ENCODE measurements at places on chromosomes 1 and 21.
A peak's percentile ranks its signal among the peaks of the same experiment; 100 is the strongest.

GRCh38 chr1:200896531-200897196 lies 2.0 kb downstream of the INAVA start:
- DNase-seq = peak; percentile 60

GRCh38 chr1:27526569-27527222 lies 36.7 kb upstream of the WASF2 start:
- DNase-seq = peak; percentile 83

GRCh38 chr1:165635329-165635728 lies 4.3 kb downstream of the MGST3 start:
- DNase-seq = no peak

DNA sequence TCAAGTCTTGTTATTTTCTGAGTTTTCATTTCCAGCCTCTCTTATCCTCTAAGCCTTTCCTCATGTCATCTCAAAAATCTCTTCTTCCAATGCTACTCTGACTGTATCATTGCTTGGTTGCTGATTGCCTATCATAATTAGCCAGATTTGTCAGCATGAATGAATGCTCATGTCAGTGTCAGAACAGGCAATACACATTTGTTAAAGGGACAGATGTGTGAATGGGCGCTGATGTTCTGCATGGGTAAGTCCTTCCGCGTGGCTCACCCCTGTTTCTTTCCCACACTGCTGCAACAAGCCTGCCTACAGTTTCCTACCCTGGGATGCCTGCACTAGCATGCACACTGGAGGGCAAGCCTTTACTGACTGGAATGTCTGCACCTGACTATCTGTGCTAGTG lies 100.6 kb downstream of the RHOU start:
- no peak for DNase-seq

DNA sequence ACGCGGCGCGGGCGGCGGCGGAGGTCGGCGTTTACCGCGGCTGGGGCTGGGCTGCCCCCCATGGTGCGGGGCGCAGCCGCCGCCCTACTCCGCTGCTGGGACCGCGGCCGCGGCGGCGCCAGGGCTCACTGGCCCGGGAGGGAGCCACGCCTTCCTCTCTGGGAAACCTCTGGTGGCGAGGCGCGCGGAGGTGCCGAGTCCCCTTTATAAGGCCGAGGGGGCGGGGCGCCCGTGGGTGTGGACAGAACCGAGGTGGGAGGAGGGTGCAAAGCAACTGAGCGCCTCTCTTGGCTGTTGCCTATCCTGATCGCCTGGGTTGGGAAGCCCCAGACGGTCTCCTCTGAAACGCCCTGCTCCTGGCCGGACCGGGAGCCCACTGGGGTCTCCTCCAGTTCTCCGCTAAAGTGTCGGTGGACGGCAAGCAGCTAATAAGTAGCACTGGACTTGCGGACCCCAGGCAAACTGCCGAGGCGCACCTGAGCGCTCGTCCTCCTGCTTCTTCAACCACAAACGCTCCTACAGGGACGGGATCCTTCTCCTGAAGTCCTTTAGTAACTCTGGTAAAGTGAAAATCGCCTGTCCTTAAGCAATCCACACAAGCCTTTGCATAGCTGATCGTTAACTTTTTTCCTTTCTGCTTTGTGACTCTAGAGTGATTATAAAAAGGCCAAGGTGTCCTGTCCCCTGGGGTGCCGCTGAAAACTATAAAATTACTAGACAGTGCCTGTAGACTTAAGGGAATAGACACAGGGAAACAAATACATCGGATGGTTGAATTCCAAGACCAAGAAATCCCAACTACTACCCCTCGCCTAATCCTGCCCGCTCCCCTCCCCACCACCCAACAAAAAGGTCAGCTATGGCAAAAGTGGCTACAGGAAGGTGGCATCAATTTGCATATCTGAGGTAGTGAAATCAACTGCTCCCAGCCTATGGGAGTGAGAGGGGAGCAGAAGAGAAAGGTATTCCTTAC lies at the start of gene PTGER3:
TSS of gene PTGER3 (minus strand) at position 182 of the 973 bp plus-strand sequence. CDS start 239 bp downstream, outside the sequence.
- peak; percentile 65 for DNase-seq

DNA sequence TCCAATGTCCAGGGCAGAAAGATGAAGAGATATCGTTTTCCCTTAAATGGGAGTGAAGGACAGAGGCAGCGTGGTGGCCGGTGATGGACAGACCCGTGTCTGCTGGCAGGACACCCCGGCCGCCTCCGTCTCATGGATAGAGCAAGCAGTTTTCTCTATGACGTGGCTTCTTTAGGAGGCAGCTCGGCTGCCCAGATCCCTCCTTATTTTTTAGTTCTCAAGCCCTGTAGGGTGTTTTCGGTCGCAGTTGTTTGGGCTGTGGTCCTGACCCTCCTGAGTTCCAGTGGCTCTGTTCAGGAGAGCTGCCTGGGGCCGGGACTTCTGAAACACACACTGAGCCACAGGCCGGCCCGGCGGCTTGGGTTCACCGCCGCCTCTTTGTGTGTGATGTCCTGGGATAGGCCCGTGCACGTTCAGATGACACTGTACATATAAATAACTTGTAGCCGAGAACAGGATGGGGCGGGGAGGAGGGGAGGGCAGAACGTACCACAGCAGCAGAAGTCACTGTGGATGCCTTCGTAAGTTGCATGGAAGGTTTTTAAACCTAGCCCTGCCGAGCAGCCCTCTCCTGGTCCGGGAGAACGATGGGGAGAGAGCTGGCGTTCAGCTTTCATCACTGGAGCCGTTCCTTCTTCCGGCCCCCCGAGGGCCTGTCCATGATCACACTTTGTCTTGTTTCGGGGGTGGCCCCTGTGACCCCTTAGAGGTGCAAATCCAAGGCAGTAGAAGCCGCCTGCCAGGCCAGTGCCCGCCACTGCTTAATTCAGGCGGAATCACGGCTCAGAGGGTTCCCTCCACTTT lies 65.2 kb downstream of the SIK1 start:
- DNase-seq = peak; percentile 66
